ENCODE measurements at places on chromosomes 4 and X.
A peak's percentile ranks its signal among the peaks of the same experiment; 100 is the strongest.

DNA sequence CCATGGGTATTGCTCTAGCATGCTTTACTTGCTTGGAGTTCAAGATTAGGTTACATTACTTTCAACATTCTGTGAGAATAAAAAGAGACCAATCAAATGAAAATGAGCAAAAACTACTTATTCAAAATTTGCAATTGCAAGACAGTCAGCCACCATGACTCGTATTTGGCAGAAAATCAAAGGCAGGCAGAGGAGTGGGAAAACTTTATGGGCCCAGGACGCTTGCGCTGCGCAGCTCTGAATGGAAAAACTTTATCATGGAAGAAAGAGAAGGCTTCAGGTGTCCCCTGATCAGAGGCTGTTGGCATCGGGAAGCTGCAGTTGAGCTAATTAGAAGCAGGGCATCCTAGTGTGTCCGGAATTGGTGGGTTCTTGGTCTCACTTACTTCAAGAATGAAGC lies 250.6 kb downstream of the USP46 start:
- no peak for DNase-seq

GRCh38 chr4:36215627-36216026 lies 28.7 kb downstream of the ARAP2 start:
- no peak for DNase-seq

- no peak for DNase-seq
These were observed 264.6 kb downstream of the SPRY1 start for GRCh38 chr4:123661080-123661737.

DNA sequence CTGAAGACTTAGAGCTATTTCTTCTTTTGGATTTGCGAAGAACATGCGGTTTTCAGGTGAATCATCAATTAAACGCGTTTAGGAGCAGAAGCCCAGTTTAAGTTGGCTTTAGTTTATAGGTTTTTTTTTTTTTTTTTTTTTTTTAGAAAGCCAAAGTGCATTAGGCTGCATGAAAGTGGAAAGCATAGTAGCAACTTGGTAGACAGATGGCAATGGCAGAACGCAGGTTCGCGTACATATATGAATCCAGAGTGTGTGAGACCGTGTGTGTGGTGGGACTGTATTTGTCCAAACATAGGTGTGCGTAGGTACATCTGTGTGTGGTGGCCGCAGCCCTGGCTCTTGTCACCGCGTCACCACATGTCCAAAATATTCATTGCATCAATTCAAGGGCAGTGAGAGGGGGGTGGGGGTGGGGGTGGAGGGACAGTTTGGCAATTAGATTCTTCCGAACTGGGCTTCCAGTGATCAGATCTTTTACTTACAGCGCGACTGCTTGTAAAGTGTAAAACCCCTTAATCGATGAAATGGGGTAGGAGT lies 901 bp downstream of the JADE1 start:
- DNase-seq, result peak; percentile 4

GRCh38 chrX:32524385-32524784 lies 687.0 kb downstream of the DMD start:
- DNase-seq, result no peak

GRCh38 chrX:70293621-70294020 lies 3.7 kb downstream of the KIF4A start:
- no peak for DNase-seq

GRCh38 chrX:154748712-154749339 lies 2.1 kb downstream of the GAB3 start:
- peak; percentile 36 for DNase-seq

GRCh38 chr4:38582889-38583470 lies 81.0 kb upstream of the KLF3 start:
- no peak for DNase-seq

DNA sequence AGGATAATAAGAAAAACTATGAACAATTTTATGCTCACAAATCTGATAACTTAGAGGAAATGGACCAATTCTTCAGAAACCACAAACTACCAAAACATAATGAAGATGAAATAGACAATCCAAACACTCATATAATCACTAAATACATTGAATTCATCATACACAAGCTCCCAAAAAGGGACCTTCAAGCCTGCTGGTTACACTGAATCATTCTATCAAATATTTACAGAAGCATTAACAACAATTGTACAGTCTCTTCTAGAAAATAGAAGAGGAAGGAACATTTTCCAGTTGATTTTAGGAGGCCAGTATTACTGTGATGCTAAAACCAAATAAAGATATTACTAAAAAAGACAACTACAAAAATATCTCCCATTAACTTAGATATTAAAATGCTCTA lies 88.3 kb downstream of the IL15 start:
- no peak for DNase-seq

DNA sequence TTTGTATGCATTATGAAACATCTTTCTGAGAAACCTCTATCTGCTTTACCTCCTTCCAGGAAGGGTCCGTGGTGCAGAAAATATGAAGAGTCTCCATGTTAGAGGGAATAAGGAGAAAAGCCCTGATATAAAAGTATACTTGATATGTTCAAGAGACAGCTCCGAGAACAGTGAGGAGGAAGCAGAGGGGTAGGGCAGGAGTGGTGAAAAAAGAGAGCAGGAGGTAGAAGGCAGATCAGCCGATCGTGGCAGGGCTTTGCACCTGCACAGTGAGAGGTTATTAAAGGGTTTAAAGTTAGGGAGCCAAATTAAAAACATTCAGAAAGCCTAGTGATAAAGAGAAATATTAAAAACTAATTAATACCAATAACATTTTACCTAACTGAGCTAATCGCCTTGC lies 419.7 kb downstream of the FAT4 start:
- DNase-seq, result no peak

GRCh38 chrX:15616531-15616930 lies 15.8 kb upstream of the ACE2 start:
- DNase-seq, result no peak

DNA sequence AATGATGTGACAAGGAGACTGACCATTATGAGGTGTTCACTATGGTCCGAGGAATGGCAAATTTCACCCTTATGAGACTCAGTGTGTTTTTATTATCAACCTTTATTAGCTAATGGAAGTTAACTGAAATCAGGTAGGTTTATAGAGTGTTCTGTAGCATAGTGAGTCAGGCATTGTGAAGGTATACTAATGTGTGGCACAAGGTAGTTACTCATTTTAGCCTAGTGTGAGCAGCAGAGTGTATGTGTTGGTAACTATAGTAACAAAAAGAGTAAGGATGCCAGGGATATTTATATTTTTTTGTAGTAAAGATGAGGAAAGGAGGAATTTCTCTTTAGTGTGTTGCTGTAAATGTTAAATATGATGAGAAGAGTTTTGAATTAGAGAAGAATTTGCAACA lies 12.0 kb downstream of the PDLIM5 start:
- no peak for DNase-seq

DNA sequence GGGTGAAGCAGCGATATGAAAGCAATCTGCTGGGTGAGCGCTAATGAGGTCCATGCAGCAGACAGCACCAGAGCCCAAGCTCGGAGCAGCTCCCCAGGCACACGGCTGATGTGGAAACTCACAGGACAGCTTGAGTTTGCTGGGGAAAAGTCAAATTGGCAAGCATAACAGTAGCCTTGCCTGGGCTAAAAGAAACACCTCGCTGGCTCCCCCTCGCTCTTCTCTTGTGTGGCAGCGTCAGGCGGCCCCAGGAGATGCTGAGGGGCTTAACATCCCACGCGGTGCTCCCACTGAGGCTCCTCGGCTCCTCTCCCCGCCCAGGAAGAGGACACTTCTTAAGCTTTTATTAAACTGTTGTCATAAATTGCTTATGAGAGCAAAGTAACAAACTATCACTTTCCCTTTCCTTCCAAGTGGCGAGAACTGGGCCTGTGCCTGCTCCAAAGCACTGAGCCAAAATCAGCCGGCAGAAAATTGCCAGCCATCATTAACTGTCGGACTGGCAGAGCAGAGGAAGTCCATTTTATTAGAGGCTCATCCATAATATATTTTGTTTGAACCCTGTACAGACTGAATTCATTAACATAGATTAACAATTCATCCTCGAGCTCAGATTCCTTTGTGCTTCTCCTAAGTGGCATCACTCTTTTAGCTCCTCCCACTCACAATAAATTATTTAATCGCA lies 111.4 kb downstream of the TSPAN5 start:
- DNase-seq, result no peak

- DNase-seq, result no peak
These were observed 112.4 kb downstream of the BMPR1B start for GRCh38 chr4:94870146-94870545.

DNA sequence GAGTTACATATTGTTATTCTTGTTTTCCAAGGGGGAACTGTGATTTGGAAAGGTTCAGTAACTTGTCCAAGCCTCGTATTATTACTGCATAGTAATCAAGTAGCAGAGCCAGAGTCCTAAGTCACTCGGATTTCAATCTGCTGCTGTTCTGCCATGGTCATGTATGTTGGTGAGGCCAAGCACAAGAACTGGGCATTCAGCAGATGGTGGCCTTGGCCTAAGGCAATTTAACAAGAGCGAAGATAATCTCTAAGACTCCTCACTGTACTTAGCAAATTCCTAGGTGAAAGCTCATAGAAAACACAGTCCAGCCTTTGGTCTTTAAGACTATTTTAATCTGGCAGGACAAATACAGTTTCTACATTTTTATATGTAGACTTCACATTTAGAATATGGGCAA lies 64.8 kb downstream of the NDST3 start:
- DNase-seq, result no peak

- DNase-seq, result no peak
These were observed at the start of gene PLS3 for GRCh38 chrX:115560978-115561604. TSS of gene PLS3 (plus strand) at chrX:115561174. CDS start at chrX:115610251, 49,077 bp downstream.

GRCh38 chr4:142314686-142315085 lies 531.4 kb downstream of the INPP4B start:
- no peak for DNase-seq

- no peak for DNase-seq
These were observed at the start of gene NWD2 for GRCh38 chr4:37244583-37245390. TSS of gene NWD2 (plus strand) at chr4:37244743. CDS start at chr4:37245068, 325 bp downstream.

DNA sequence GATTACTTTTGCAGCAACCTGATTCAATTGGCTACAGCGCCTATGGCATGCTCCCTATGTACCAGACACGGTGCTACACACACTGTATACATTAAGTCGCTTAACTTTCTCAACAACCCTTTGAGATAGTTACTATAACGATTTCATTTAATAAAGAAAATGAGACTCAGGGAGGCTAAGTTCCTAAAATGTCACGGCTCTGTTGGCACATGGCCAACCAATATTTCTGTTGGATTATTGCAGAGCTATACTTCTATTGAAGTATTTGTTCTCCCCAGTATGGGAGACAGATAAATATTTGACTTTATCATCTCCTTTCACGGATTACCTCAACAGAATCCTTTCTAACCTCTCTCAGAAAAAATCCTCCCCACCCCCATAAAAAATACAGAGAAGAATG lies 25.3 kb downstream of the CLNK start:
- no peak for DNase-seq

- no peak for DNase-seq
These were observed 1.2 kb upstream of the AMOT start for GRCh38 chrX:112841820-112842157.

DNA sequence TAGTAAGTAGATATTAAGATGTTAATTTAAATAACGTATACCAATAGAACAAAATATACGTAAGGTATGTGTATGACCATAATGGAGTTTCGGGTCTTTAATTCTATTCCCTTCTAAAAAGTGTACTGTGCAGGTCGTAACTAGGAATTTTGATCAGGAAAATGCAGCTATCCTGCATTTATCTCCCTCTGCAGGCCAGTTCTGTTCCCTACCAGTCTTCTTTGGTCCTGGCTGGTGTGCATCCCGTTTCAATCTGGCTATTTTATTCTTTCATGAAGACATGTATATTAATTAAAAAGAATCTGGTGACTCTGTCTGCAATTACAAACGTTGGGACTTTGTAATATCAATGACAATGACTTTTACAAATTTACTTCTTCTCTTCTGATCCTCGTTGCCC lies 534.1 kb upstream of the AADAT start:
- DNase-seq, result no peak

DNA sequence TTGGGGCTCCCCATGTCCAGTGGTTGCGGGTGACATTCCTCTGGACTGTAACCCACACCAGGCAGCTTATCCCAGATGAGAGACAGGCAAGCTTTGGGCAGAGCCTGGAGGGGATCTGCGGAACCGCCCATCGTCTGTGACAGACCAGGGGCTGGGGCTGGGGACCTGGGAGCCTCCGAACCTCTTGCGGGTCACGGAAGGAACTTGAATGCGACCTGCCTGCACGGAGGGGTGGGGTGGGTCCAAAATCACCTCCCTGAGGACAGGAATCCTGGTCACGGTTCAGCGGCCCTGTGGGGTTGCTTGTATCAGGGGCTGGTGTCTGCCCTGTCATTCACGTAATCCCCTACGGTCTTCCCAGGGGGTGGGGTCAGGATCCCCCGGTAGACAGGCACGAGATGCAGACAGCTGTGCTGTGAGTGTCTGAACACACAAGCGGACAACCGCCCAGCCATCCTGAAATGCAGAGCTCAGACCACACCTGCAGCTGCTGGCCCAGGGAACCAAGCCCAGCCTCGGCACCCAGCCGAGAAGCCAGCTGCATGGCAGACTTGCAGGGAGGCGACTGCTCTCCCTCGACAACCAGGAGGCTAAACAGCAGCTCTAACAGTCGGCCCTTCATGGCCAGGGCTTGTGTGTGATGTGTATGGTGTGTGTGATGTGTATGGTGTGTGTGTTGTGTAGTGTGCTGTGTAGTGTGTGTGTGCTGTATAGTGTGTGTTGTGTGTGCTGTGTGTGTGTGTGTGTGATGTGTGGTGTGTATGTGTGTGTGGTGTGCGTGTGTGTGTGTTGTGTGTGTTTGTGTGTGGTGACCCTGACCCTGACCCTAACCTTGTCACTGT lies 105.9 kb upstream of the ADRA2C start:
- DNase-seq, result no peak

DNA sequence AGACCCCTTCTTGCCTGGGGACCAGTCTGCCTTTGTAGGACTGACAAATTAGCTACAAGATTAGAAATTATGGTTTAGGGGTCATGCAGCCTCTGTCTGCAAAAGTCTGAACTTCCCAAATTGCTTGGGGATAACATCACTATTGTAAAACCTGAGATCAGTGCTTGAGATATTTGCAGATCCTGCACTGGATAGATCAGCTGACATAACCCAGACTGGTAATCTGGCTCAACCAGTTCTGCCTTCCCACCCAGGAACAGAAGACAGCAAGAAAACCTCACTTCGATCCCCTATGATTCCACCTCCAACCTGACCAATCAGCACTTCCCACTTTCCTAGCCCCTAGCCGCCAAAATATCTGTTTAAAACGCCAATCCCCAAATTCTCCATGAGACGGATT lies 202.8 kb upstream of the DIAPH2 start:
- no peak for DNase-seq
